ENCODE measurements at places on chromosomes 13 and 19. TPM values are rescaled to one million over a fixed set of nuclear protein-coding genes. Genes with fewer than 3 reads are reported as not detected.

IGFL1 gene
- not detected for total RNA-seq

GRCh38 chr13:39100996-39101738 is 62.9 kb downstream of the NHLRC3 start:
- DNase-seq = no peak

STOML3 gene
- total RNA-seq = not detected

GRCh38 chr13:48776401-48776800 is 122.7 kb downstream of the CYSLTR2 start:
- no peak for DNase-seq

DNA sequence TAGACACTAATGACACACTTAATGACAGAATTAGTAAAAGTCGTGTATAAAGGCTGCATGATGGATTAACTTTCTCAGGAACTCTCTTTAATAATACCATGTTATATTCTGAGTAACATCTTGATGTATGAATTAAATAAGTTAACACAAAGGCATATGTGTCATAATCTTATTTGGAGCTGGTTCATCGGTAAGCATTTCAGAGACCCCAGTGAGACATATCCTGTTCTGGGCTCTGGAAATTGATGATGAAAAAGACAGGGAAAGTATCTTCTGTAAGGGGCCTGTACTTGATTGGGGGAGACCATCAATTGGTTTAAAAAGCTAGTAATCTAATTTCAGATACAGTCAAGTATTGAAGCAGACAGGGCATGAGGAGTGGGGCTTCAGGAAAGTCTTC is 547.9 kb downstream of the GPC6 start:
- no peak for DNase-seq

DNA sequence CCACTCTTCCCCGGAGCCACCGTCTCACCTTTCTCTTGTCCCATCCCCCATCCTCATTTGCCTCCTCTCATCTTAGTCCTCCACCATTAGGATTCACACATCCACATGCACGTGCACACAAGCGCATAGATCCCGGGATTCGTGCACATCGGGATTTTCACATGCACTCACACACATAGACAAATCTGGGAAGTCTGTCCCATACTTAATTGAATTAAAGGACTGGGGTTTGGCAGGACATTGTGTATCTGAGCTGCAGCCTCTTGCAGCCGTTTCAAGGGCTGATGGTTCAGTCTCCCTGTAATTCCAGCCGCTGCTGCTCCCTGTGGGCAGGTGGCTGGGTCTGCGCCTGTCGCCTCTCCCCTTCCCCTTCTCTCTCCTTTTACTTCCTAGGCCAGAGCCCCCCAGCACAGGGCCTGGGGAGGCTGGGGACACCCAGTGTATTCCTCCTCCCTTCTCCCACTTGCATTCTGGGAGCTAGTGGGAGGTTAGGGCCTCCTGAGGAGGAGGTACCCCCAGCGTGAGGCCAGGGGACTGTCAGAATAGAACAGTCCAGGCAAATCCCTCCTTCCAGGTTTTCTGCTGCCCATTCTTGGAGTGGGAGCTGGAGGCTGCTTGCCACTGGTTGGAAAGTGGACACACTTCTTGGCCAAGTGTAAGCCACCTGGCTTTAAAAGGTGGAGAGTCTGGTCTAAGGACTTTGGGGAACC is 43.6 kb downstream of the LYL1 start:
- DNase-seq = no peak

ZNF568 gene
- total RNA-seq = 8.0 TPM

RFXAP gene
- 12.8 TPM for total RNA-seq

DNA sequence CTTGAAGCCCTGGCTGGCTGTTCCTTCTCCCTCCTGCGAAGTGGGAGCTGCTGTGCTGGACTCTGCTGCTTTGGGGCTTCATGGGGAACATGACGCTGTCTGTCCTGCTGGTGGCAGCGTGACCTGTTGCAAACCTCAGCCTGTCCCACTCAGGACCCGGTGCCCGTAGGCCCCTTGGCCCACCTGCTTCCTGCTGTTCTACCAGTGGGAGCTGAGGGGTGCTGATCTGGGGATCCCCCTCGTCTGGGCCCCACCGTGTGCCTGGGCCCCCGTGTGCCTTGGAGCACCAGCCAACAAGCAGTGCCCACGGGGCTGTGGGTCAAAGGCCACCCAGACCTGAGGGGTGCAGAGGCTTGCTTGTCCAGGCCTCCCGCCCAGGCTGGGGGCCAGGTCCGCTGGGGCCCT is 5.3 kb downstream of the SPPL2B start:
- DNase-seq = no peak

GRCh38 chr13:75359266-75359665 is 122.7 kb downstream of the TBC1D4 start:
- DNase-seq = no peak

- no peak for DNase-seq
These were observed 30.0 kb upstream of the MBNL2 start for GRCh38 chr13:97192166-97192565.

SLITRK5 gene
- total RNA-seq = not detected

Data from activated CD8-positive, alpha-beta T cell treated with anti-CD3 and anti-CD28 coated beads, Interleukin-2, amount 10 ng/mL, durations not matched to agents 7 days and 5 days (primary cell).